Mammary epithelial cell (primary cell): ENCODE measurements at places on chromosomes 2 and 18. TPM values are rescaled to one million over a fixed set of nuclear protein-coding genes. Genes with fewer than 3 reads are reported as not detected.

TLX2 gene
- 0.05 TPM for polyA plus RNA-seq

LIMS2 gene
- 0.10 TPM for polyA plus RNA-seq

LCT gene
- polyA plus RNA-seq, result 0.01 TPM

CABYR gene
- polyA plus RNA-seq, result 7.9 TPM

SERPINB3 gene
- polyA plus RNA-seq, result 12.3 TPM

MOGAT1 gene
- polyA plus RNA-seq, result not detected

UGT1A8 gene
- polyA plus RNA-seq, result not detected

ZNF24 gene
- 9.8 TPM for polyA plus RNA-seq

HOXD1 gene
- polyA plus RNA-seq, result not detected

NT5DC4 gene
- polyA plus RNA-seq, result 0.07 TPM

IL36A gene
- not detected for polyA plus RNA-seq

REG3A gene
- polyA plus RNA-seq, result not detected

KCNJ13 gene
- not detected for polyA plus RNA-seq

SLC9A2 gene
- 0.44 TPM for polyA plus RNA-seq

LYPD6B gene
- polyA plus RNA-seq, result 0.29 TPM

TACR1 gene
- polyA plus RNA-seq, result not detected

KIF5C gene
- 0.06 TPM for polyA plus RNA-seq

COL4A3 gene
- not detected for polyA plus RNA-seq

PLCD4 gene
- polyA plus RNA-seq, result 2.8 TPM

CPS1 gene
- polyA plus RNA-seq, result 14.9 TPM

CACNB4 gene
- not detected for polyA plus RNA-seq

MOB4 gene
- 25.8 TPM for polyA plus RNA-seq

EFR3B gene
- 0.02 TPM for polyA plus RNA-seq

AFF3 gene
- 0.01 TPM for polyA plus RNA-seq

OR6B2 gene
- not detected for polyA plus RNA-seq

FBXO48 gene
- polyA plus RNA-seq, result 0.78 TPM

MBP gene
- 17.2 TPM for polyA plus RNA-seq

AQP12A gene
- not detected for polyA plus RNA-seq

C2orf66 gene
- 0.14 TPM for polyA plus RNA-seq

DSG4 gene
- 0.15 TPM for polyA plus RNA-seq

ERICH2 gene
- polyA plus RNA-seq, result 0.20 TPM

C2orf15 gene
- polyA plus RNA-seq, result 0.82 TPM

ACAA2 gene
- polyA plus RNA-seq, result 20.8 TPM

ELOA2 gene
- polyA plus RNA-seq, result not detected

IL1RL2 gene
- 1.1 TPM for polyA plus RNA-seq

IGFBP2 gene
- polyA plus RNA-seq, result 501 TPM

SLC35F5 gene
- polyA plus RNA-seq, result 33.5 TPM

CYP27C1 gene
- 4.3 TPM for polyA plus RNA-seq

DYNAP gene
- not detected for polyA plus RNA-seq

QPCT gene
- 4.0 TPM for polyA plus RNA-seq

ATRAID gene
- 157 TPM for polyA plus RNA-seq

COLEC11 gene
- not detected for polyA plus RNA-seq
